Heart left ventricle (tissue), 16 donors: ENCODE measurements at places on chromosomes 6 and 20.
A peak's percentile ranks its signal among the peaks of the same experiment; 100 is the strongest.

GRCh38 chr6:6856538-6857523 lies 250.9 kb upstream of the RREB1 start:
- DNase-seq, result peak; percentile 66

DNA sequence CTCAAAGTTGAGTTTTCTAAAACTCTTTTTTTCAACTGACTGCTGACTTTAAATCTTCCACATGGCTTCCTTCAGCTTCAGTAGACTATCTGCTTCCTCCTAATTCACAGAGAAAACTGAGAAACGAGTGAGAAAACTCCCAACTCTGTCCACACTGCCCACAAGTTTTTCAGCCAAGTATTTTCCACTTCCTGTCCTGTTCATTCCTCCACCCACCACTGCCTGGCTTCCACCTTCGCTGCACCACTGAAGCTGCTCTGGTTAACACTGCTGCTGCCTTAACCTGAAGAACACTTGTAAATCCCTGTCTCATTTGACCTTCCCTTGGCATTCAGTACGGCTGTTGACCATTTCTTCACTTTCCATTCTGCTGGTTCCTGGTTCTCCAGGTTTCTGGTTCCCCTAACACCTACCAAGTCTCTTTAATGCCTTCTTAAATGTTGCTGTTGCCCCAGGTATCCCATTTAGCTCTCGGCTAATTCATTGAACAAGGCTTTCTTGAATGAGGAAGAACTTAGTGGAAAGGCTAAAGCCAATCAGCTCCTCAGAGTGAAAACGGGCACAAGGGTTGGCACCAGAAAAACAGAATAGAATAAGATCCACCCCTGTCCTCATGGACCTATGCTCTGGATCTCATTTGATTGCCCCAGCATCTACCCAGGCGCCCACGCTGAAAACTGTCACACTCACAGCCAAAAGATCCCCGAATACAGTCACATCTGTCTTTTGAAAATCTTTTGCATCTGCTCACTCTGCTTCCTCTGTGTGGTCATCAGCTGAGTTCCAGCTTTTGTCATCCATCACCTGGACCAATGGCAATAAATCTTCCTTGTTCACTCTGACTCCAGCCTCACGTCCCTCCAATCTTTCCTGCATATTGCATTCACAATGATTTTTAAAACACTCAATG lies 104.4 kb upstream of the TAB2 start:
- no peak for DNase-seq

- DNase-seq, result no peak
Observed at GRCh38 chr6:32941214-32941768, 463 bp upstream of the HLA-DMB start.

DNA sequence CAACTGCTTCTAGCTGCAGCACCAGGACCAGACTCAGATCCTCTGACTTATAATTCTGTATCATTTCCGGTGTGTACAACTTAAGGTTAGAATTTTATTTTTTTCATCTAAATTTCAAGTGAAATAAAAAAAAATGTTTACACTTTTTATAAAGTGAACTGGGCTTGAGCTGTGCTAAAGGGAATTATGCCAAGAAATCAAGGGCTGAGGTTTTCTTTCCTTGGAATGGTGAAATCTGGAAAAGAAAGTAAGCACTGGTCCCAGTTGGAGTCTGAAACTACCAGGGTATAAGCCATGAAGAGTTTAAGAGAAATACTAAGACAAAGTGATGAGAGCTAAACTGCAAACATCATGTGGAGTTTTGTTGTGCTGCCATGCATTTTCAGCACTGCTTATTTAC lies 21.7 kb upstream of the FYN start:
- no peak for DNase-seq

DNA sequence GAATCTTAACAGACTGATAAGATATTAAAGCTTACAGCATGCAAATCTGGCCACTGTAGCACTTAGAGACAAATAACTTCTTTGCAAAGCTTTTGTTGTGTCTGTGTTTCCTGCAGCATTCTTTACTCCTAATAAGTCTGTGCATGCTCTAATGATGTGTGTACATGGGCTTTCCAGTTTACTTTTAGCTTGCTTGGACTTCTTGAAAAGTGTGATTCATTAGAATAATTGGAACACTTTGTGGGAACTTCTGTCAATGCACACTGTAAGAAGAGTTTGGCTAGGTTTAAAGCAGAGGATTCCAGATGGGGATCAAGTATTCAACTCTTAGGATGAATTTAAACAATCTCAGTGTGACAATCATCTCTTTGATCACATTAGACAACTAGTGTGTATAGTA lies 22.1 kb upstream of the TINAG start:
- DNase-seq, result no peak

DNA sequence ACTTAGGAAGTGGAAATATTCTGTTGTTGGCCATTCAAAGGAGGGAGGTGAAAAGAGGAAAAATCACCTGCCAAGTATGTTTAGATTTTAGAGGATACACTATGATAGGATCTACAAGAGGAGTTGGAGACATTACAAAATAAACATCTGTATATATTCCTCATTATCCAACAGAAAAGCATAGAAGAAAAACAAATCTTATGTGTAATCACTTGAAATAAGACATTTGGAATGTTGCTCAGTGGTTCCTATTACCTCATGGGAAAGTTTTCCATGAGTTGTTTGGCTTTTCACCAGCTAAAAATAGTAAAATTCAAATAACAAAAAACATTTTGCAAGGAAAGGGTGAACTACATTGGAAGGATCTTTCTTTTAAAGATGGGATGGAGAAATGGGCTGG lies 76.7 kb upstream of the CARMIL1 start:
- no peak for DNase-seq

GRCh38 chr20:7291323-7291943 lies 523.9 kb downstream of the BMP2 start:
- DNase-seq, result no peak

GRCh38 chr6:18656506-18656905 lies 269.4 kb downstream of the RNF144B start:
- no peak for DNase-seq

DNA sequence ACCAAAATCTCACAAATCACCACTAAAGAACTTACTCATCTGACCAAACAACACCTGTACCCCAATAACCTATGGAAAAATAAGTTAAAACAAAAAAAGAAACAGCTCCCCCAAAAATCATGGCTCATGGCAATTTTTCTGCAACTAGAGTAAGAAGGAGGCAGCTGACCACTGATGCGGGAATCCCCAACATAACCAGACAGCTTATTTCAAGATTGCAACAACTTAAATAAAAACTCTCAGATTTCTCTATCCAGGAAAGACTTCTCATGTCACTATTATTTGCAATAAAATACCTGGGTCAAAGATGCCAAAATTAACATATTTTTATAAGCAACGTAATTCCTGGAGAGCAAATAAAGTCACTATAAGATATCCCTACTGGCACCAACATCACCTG lies 128.1 kb upstream of the LY86 start:
- no peak for DNase-seq

GRCh38 chr6:167268683-167269280 lies 22.3 kb upstream of the UNC93A start:
- DNase-seq, result no peak

GRCh38 chr6:148716811-148717210 lies 30.0 kb upstream of the UST start:
- no peak for DNase-seq

DNA sequence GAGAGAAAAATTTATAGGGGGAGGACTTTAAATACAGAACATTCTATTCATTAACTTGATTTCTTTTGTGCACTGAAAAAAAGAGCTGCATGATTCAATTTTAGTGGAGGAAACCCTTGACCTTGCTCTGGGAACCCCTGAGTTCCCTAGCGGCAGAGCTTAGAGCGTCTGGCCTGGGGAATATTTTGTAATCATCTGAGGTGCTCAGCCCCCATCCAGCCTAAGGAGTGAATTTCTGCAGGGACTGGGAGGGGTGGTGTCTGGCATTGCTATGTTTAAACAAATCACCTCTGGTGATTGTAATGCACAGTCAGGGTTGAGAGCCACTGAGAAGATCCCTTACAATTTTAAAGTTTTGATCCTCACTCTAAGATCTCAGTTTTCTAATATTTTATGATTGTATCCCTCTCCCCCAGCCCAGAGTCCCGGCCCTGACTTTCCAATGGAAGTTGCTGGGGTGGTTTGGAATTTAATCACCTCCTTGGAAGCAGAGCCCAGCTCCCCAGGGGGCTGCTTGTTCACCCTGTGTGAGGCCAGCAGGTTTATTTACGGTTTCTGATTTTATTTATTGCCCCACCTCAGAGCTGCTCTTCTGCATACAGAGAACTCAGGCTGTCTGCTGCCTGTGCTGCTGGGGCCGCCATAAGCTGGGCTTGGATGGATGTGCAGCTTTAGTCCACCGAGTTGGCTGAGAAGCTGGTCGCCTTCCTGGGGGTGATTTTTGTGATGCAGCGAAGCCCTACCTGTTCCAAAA lies 263.1 kb downstream of the LRFN2 start:
- no peak for DNase-seq

DNA sequence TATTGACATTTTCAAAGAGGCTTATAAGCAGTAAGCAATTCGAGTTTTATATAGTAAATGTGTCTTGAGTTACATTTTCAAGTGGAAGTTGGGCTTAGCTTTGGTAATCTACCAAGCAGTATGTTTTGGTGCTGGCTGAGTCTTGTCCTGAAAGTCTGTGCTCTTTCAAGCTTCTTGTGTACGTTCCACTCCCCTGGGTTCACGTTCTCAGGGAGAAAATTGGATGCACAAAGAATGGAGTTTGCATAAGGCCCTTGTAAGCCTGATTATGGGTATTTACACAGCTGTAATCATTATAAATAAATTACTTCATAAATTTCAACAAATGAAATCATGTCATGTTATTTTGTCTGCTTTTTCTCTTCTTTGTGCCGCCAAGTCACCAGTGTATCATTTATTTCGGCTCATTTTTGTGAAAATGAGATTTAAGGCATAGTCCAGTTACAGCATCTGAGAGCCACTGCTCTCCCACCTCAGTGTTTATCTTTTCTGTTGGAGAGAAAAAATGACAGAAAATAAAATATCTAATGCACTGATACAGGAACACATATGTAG lies 262.5 kb downstream of the BTBD3 start:
- DNase-seq, result no peak

DNA sequence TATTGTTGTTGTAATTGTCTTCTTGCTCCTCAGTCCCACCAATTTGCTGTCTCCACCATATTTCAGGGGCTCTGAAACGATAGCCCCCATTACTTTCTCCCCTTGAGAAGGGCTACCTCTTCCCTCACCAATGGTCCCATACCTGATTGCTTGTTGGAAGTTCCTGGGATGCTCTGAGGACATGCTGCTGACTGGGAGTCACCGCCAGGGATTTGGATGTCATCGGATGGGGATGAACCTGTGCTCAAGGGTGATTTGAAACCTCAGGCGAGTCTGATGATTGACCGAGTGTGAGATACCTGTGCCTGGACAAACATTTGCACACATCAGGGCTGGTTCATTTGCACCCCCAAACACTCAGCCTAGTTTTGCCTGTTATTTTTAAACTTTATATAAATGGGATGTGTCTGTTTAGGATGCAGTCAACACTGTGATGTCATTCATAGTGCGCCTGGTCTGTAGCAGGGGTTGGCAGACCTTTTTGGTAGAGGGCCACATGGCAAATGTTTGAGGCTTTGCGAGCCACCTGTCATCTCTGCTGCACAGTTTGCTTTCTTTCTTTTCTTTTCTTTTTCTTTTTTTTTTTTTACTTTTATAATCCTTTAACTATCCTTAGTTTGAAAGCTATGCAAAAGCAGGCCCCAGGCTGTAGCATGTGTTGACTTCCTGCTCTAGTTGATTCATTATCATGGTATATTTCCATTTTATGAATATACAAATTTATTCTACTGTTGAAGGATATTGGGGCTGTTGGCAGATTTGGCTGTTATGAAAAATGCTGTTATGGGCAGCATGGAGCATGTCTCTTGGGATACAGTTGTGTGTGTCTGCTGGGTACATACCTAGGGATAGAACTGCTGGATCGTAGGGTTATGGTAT lies 118.5 kb upstream of the PHACTR3 start:
- no peak for DNase-seq

DNA sequence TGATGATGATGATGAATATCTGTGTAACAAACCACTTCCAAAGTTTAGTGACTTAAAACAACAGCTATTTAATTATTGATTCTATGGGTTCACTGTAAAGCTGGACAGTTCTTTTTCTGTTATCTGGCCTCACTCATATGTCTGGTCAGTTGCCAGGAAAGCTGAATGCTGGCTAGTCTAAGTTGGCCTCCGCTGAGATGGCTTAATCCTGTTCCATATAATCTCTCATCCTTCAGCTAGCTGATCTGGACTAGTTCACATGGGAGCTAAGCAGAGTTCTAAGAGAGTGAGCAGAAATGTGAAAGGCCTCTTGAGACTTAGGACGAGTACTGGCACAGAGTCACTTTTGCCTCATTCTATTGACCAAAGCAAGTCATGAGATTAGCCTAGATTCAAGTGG lies 334.7 kb upstream of the FLRT3 start:
- no peak for DNase-seq

- no peak for DNase-seq
Observed at GRCh38 chr6:112296122-112296521, 41.8 kb upstream of the LAMA4 start.

DNA sequence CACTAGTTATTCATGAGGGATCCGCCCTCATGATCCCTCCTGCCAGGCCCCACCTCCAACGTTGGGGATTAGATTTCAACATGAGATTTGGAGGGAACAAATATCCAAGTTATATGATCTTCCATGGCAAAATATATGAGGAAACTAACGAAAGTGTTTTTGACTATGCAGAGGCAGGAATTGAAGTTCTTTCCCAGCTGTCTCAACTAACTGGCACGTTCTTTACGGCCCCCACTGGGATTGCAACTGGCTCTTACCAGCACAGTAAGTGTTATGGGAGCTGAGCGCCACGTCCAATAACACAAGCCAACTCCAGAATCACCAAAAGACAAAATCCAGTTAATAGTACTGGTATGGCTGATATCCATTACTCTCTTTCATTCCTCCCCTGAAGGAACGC lies 66.6 kb downstream of the ECT2L start:
- no peak for DNase-seq

- DNase-seq, result no peak
Observed at GRCh38 chr6:33192105-33192646, at the start of gene COL11A2. Gene COL11A2 (minus strand): TSS chr6:33192467. CDS start chr6:33192240, 227 bp downstream.
